ENCODE measurements at places on chromosomes 2 and 18.

GRCh38 chr18:9779630-9780029 is 71.5 kb downstream of the RAB31 start:
- no peak for DNase-seq

- DNase-seq, result no peak
These were observed 225.8 kb downstream of the ALPK2 start for GRCh38 chr18:58402951-58403702.

GRCh38 chr18:49648326-49648725 is 86.5 kb downstream of the LIPG start:
- DNase-seq, result no peak

- no peak for DNase-seq
These were observed 473.5 kb upstream of the MYT1L start for GRCh38 chr2:2804528-2804927.

DNA sequence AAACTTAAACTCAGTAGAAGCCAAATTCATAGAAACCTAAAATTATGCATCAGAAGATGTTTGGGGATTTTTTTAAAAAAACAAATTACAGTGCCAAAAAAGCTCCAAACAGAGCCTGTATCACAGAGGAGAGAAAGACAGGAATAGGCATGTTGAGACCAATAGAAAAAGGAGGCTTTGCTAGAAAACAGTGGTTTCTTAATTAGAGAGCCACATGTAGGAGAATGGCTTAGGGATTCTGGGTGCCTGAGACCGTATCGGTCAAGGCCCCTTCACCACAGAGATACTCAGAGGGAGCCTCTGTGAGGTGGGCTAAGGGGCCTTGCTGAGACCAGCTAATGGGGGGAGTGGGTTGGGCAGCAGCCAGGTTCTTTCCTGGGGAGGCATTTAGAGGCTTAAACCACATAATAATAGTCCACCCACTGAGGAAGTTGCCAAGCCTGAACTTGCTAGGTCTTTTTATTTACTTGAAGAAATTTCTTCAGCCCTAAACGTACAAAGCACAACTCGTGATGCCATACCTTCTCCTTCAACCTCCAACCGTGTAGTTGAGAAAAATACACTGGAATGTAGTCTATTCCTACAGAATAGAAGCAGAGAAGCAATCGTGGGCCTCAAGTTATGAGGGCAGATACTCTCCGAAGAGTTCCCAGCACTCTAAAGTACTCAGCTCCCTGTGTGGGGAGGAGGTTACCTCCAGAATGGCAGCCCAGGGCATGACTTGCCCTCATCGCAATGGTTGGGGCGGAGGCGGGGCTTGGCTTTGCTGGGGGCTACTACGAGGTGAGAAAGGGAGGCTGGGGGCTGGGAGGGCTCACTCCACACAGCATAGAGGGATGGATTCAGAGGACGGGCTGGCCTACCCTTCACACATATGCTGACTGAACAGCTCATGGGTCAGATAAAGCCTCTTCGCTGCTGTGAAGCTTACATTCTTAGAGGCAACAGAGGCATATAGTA is 237.9 kb downstream of the TPGS2 start:
- no peak for DNase-seq

All from posterior vena cava (tissue), 2 donors.